Stimulated activated effector memory CD8-positive, alpha-beta T cell treated with anti-CD3 and anti-CD28 coated beads, Interleukin-12 subunit alpha, Interleukin-12 subunit beta, amount 100 ng/mL, for 72 hours (primary cell): ENCODE measurements at places on chromosomes 2 and 18.

GRCh38 chr2:39602616-39603015, 63.1 kb upstream of the TMEM178A start:
- DNase-seq: no peak

GRCh38 chr18:44955825-44956224, 275.1 kb downstream of the SETBP1 start:
- no peak for DNase-seq

DNA sequence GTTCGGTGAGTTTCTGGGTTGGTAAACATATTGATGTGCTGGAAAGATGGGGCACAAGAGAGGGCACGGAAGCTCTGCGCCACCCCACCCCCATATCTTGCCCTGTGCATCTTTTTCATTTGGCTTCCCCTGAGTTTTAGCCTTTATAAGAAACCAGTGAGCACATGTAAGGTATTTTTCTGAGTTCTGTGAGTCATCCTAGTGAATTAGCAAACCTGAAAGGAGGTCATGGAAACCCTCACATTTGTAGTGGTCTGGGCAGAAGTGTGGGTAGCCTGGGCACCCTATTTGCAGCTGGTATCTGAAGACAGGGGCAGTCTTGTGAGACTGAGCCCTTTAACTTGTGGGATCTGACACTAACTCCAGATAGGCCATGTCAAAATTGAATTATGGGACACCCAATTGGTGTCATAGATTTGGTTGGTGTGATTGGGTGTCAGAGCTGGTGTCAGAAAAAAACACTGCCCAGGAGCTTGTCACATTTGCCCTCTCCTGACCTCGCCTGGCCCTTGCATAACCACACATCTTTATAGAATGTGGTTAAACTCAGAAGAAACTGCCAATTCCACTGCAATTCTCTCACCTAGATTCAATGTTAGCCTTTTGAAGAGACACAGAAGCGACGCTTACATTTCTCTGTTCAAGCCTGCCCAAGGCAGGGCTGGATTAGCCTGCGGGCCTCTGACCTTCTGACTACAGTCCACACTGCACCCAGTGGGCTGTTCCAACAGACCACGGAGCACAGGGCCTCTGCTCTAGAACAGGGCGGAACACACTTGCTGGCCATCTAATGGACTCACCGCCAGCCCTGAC, 12.0 kb upstream of the GALM start:
- DNase-seq: peak; percentile 86

- no peak for DNase-seq
These were observed 112.9 kb downstream of the RAPGEF4 start for GRCh38 chr2:172848519-172848918.

GRCh38 chr18:55419132-55419946, 168.7 kb downstream of the TCF4 start:
- DNase-seq: no peak

- DNase-seq: no peak
These were observed 488.7 kb downstream of the ARHGAP15 start for GRCh38 chr2:143617803-143618415.

- no peak for DNase-seq
These were observed 127.2 kb upstream of the SMIM21 start for GRCh38 chr18:75554644-75555185.

GRCh38 chr2:206001912-206002311, 84.1 kb downstream of the INO80D start:
- no peak for DNase-seq

GRCh38 chr2:70985956-70986355, 7.5 kb downstream of the ANKRD53 start:
- no peak for DNase-seq

DNA sequence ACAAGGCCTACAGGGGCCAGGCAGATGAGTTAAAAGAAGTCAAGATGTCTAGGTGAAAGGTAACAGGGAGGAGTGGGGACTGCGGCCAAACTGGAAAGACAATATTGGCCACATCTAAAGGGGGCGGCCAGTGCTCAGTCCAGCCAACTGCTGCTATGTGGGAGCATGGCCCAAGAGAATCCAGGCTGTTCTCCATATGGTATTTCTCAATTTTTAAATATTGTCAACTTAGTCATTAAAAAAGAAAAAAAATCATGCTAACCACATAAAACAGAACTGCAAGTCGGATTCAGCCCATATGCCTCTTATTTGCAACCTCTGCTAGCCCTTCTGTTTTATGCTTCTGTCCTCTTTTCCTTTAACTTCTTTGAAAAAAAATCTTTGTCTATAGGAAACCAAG, 14.8 kb downstream of the TRABD2A start:
- DNase-seq: no peak

- DNase-seq: no peak
These were observed 54.2 kb downstream of the AKAIN1 start for GRCh38 chr18:5142859-5143258.

DNA sequence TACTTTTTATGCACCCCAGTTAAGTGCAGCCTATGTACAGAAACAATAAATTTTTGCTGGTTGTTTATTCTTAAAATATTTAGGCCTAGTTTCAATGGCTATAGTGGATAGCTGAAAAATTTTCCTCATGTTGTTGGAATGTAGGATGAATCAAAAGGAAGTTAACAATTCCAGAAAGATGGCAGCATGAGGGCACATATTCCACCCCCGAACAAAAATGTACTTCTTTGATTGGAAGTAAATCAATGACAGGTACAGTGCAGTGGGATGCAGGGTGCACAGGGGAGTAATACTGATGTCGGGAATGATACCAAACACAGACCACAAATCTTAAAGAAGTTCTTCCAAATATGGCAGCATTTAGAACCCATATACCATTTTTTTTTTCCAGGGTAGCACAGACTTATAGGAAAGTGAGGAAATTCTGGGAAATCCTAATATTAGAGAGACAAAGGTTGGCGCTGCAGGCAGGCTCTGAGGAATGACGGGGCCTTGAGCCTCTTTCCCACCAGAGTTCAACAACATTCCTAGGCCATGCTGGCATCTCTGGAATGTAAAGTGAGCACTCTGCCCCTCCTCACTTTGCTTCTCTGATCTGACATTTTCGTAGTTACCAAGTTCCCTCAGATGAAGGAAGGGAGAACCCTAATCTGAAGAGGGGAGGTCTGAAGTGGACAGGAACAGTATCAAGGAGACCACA, 36.6 kb upstream of the IKZF2 start:
- DNase-seq: no peak

DNA sequence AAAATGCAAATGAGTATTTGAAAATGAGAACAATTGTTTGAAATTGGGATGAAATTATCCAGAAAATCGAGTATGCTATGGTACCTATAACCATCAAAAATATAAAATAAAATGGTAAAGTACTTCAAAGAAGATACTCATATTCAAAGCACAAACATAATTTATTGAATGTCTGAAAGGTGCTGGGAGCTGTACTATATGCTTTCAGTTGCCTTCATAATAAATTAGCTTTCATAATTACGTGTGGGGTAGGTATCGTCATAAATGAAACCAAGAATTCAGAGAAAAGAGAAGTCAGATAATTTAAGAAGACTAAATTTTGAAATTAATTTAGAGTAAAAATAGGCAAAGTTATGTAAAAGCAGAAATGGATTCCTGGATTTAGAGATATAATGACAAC, 721.9 kb upstream of the ACVR2A start:
- DNase-seq: no peak

DNA sequence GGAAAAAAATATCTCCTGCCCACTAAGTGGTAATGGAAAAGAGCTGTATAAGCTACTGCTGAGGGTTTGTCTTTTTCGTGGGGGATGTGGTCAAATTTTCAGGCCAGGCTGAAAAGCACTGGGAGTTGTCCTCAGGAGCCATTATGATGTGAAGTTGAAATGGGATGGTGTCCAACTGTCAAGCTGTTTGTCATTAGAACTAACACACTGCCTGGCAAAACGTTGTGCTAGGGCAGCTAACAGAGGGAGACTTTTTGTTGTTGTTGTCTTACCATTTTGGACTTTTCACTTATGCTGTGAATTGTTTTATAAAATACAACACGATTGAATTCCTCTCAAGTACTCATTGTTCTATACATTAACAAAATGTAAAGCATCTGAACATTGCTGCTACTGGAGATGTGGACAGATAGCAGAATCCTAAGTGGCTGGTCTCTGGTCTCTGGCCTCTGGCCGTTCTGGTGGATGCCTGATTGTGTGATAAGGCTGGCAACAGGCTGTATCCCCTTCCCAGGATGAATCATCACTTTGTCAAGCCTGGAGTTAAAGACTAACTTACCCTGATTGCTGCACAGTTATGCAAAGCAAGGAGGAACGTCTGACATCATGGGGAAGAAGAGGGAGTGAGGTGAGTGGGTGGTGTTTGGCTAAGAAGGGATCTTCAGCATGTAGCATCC, 2.3 kb downstream of the MYO1B start:
- no peak for DNase-seq

GRCh38 chr2:17506736-17507616, 11.3 kb downstream of the RAD51AP2 start:
- no peak for DNase-seq

DNA sequence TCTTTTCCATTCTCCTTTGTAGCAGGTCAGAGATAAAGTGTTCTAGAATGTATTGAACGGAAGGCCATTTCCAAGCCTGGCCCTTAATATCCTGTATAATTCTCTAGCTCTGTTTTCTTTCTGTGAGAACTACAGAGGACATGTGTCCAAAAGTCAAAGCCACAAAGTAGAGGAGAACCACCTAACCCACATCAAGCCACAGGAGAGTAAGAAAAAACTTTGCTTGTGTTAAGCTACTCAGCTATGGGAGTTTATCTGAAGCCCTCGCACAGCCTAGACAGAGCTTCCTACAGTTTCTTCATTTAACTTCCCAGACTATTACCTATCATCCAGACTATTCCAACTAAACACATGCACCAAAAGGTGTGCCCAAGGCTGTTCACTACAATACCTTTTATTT, 22.0 kb downstream of the ADAM17 start:
- no peak for DNase-seq

- no peak for DNase-seq
These were observed 14.4 kb upstream of the SP140L start for GRCh38 chr2:230312638-230313037.

GRCh38 chr2:238904177-238904576, 56.3 kb downstream of the TWIST2 start:
- no peak for DNase-seq

DNA sequence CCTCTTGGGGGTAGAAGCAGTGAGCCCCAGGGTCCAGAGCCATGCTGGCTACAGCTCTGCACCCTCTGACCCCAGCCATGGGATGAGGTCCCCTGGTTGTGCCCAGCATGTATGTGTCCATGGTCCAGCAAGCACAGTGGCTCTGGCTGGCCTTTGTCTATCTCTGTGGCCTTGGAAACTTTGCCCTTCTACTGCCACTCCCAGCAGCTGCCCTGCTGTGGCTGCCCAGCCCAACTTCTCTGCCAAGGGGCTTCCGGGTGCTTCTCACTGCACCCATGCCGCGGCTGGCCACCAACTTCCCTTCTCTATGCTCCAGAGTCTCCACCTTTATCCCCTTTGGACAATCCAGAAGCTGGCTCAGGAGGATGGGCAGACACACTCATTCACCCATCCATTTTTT, 18.8 kb downstream of the TMEM185B start:
- DNase-seq: no peak

DNA sequence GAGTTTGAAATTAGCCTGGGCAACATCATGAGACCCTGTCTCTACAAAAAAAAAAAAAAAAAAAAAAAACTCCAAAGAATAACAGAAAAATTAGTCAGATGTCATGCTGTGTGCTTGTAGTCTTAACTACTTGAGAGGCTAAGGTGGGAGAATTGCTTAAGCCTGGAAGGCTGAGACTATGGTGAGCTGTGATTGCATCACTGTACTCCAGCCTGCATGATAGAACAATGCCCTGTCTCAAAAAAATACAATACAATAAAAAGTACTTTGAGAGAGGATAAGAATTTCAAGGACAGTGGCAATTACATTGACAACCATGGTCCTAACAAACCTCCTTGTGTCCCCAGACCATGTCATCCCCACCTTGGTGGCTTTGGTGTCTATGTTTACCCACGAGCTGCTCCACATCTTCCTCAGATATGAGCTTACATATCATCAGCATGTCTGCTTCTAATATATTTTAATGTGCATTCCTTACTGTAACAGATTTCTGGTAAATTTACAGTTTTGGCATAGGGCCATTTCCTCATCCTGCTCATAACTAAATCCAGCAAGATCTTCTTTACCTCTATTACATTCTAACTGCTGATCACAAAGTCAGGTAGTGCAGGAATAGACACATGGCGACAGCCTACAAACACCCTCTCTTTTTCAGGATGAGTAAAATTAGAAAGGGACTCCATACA, 437.7 kb upstream of the HNRNPA3 start:
- no peak for DNase-seq

GRCh38 chr2:148965623-148966437, 72.7 kb upstream of the LYPD6B start:
- DNase-seq: no peak

- DNase-seq: no peak
These were observed 179.4 kb downstream of the ALPK2 start for GRCh38 chr18:58449464-58449863.

- DNase-seq: no peak
These were observed 286.2 kb upstream of the EPAS1 start for GRCh38 chr2:46010925-46011490.
